ENCODE measurements at places on chromosomes 12 and 14.

DNA sequence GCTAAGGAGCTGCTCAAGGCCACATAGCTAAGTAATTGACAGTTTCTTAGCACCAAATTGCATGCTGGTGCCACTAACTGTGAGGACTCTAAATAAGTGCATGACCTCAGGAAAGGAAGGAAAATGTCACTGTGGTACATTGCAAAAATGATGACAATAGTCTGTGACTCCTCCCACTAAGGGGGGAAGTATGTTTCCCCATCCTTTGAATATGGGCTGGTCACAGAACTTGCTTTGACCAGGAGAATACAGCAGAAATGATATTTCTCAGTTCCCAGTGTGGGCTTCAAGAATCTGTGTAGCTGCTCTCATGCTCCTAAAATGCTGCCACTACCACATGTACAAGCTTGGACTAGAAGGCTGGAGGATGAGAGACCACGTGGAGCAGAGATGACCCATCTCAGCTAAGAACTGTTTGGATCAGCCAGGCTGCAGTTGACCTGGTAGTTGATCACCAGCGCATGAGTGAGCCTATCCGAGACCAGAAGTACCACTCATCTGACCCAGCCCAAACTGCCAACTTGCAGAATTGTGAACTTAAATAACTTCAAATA is 42.2 kb upstream of the NOS1 start:
- no peak for DNase-seq

DNA sequence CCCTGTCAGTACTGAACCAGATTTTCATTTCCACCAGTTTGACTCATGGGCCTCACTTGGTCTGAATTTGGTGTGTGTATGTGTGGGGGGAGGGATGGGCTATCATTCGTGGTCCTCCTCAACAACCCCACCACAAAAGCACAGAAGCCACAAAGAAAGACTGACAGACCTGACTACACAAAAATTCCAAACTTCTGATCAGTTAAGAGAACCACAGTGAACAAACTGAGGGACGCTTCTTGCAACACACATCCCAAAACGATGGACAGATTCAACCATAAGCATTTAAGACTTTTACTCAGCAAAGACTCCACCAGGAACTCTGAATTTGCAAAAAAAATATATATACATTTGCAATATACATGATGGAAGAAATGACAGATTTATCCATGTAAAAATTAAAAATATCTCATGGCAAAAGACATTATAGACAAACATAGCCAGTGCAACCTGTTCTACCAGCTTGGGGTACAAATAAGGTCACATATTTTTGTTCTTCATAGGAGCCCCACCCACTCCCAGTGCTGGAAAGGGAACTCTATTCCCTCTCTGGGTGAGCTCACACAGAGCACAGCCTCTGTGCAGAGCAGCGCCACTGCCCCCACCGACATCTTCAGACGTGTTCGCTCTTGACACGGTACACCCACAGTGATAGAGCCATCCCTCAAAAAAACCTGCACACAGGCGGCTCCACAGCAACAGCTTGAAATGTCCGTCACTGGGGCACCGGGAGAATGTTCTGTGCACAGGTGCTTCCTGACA is 49.7 kb downstream of the JAG2 start:
- no peak for DNase-seq

- DNase-seq = no peak
Measured at GRCh38 chr12:110721570-110721969, 21.1 kb downstream of the PPP1CC start.

DNA sequence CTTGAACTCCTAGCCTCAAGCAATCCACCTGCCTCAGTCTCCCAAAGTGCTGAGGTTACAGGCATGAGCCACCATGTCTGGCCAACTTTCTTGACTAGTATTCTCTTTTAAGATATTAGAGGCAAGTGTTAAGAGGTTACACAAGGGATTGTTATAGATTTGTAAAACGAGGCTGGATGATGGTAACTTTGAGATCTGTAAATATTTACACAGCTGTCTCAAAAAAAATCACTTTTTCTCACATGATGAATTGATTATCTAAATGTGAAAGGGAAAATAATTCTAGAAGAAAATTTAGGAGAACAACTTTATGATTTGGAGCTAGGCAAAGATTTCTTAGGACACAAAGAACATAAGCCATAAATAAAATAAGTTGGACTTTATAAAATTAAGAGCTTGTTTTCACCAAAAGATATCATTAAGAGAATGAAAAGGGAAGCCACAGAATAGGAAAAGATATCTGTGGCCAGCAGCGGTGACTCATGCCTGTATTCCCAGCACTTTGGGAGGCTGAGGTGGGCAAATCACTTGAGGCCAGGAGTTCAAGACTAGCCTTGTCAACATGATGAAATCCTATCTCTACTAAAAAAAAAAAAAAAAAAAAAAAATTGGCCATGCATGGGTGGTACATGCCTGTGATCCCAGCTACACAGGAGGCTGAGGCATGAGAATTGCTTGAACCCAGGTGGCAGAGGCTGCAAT is 77.4 kb downstream of the BBS10 start:
- DNase-seq = no peak

- no peak for DNase-seq
Measured at GRCh38 chr12:67918441-67918840, 70.8 kb upstream of the IFNG-AS1 start.

DNA sequence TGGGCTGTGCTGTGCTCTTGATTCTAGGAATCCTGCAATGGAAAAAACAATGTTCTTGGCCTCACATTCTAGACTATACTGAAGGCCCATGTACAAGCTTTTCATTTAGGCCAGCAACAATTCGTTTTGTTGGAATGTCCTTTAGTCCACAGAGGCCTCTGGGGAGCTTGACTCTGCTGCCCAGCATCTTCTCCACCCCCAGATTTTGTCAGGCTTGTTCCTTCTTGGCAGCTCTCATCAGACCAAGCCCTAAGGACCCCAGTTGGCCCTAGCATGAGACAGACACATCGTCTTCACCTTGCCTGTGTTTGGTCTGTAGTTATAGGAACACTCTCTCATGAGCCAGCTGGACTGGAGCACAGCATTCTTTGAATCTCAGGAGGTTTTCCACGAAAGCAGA is 300.1 kb downstream of the VRK1 start:
- DNase-seq = no peak
